ENCODE measurements at places on chromosomes 7 and 10. TPM values are rescaled to one million over a fixed set of nuclear protein-coding genes. Genes with fewer than 3 reads are reported as not detected.
A peak's percentile ranks its signal among the peaks of the same experiment; 100 is the strongest.

The WIPF3 gene
- not detected for total RNA-seq

The SYCE1 gene
- 0.14 TPM for total RNA-seq

The FAM131B gene
- 2.3 TPM for total RNA-seq

The UCMA gene
- total RNA-seq = not detected

The OR9A2 gene
- total RNA-seq = not detected

The ASZ1 gene
- not detected for total RNA-seq

The MGMT gene
- 23.8 TPM for total RNA-seq

The EN2 gene
- not detected for total RNA-seq

The PNPLA8 gene
- 22.1 TPM for total RNA-seq

The SMC3 gene
- total RNA-seq = 92.2 TPM

DNA sequence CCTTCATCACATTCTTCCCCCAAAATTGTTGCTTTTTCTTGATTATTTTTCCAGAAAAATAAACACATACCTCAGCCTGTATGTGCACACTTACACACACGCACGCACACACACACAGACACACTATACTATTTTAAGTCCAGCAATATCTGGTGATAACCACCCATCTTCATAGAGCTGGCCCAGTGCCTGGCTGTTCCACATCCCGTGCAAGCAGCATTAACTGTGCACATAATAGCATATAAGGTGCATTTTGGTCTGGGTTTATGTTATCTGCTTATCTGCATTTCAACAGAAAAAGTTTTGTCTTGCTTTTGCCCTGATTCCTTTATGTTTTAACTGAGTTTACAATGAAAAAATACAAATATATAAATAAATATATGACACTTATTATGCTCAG is 143.1 kb upstream of the KLF6 start:
- no peak overlapping the region for H3K4me3 ChIP-seq
- H3K27me3 ChIP-seq = no peaks in the 10 kb centered on the region
- no peak for DNase-seq
- H3K4me1 ChIP-seq = peaks cover 31% of the 10 kb centered on the region
- H3K27ac ChIP-seq = peak overlapping the region; percentile 60
- no peaks in the 10 kb centered on the region for H3K36me3 ChIP-seq

DNA sequence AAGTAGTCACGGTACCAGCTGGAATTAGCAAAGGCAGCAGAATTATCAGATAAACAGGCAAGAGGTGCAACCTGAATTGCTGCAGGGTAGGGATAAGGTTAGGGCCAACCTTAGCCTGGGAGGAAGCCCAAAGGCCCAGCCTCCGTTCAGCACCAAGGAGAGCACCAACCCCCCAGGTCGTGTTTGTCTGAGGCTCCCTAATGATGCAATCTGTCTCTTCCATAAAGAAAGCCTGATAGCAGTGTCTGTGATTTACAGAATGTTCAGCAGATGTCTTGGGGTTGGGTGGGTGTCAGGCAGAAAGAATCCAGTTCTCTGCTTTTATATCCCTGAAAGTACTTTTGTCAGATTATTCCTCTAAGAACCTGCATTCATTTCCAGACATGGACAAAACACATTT is 328.4 kb upstream of the AOAH start:
- peaks cover 30% of the 10 kb centered on the region for H3K36me3 ChIP-seq
- peaks cover 7% of the 10 kb centered on the region for H3K4me1 ChIP-seq
- no peaks in the 10 kb centered on the region for H3K27me3 ChIP-seq

DNA sequence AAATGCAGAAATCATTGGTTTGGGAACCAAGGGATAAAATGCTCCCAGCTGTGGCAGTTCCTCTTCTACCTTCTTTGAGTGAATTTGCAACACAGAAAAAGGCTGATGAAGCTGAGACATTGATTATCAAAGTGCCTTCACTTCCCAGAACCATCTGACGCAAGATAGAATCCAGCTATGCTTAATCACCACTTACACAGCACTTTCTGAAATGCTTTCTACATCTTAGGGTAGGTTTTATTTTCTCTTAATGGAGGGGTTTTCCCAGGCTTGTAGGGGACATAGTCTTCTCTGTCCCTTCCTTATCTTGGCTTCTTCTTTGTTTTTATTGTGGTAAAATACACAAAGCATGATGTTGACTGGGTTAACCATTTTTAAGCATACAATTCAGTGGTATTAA is 332.6 kb upstream of the ZNF32 start:
- no peak for DNase-seq
- no peak overlapping the region for H3K4me3 ChIP-seq
- no peak overlapping the region for H3K27ac ChIP-seq
- H3K4me1 ChIP-seq = peaks cover 13% of the 10 kb centered on the region
- no peaks in the 10 kb centered on the region for H3K36me3 ChIP-seq

DNA sequence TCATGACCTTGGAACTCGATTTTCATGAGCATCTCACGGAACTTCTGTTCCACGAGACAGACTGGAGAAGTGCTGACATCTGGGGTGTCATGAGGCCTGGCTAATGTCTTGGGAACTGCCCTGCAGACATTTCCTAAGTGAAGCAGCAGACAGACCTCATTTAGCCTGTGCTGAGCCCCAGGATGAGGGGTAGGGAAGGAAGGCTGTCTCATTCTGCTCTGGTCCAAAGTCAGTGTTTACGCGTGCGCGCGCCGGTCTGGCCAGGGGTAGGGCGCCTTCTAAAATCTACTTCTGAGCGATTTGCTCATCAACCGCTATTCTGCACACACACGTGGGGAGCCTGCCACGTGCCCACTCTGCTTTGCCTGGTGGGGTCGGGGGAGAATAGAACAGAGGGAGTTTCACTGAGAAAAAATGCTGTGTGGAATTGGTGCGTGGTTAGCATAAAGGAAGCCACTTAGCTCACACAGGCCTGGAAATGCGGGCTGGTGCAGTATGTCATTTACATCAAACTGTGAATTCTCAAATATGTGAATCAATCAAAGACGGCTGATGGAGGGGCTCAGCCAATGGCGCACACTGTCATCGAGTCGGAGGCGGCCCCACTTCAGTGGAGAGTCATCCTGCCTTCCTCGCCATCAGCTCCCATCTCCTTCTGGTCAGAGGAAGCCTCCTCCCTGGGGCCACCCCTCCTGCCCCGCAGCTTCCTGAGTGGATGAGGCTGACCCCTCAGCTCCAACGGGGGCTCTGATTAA is 335.1 kb downstream of the ADARB2 start:
- no peaks in the 10 kb centered on the region for H3K4me1 ChIP-seq
- no peak overlapping the region for H3K27ac ChIP-seq
- peaks cover 6% of the 10 kb centered on the region for H3K27me3 ChIP-seq
- H3K4me3 ChIP-seq = no peak overlapping the region
- H3K36me3 ChIP-seq = no peaks in the 10 kb centered on the region
- DNase-seq = no peak

DNA sequence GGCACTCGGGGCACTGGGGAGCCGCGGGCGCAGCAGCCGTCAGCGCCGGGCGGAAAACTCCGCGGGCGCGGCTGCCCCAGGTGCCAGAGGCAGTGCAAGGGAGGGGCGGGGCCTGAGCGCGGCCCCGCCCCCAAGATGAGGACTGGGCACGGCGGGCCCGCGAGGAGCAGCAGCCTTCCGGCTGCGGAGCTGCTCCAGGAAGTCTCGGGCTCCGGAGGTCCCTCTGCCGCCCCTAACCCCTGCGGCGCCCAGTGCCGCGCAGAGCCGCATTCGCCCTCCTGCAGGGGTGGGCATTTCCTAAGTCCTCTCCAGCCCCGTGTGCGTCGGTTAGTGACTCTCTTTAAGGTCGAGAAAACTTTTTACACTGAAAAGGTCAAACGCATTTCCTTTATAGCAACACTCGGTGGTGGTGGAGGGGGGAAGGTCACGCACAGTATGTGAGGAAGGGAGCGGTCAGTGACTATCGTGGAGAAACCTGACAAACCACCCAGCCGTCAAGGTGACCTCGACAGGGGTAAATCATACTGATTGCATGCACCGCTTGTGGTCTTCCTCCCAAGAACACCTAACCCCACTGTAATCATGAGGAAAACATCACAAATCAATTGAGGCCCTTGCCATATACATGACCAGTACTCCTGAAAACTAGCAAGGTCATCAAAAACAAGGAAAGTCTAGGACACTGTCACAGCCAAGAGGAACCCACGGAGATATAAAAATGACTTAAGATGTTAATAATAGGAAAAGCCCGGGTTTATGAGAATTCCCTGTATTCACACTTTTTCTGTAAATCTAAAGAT is at the start of gene ANXA11:
Gene ANXA11 (minus strand): TSS at position 61 of the 800 bp plus-strand sequence. CDS start 32,676 bp downstream, outside the sequence.
- DNase-seq = peak; percentile 89
- H3K36me3 ChIP-seq = peaks cover 15% of the 10 kb centered on the region
- H3K27me3 ChIP-seq = no peaks in the 10 kb centered on the region
- H3K4me1 ChIP-seq = peaks cover 42% of the 10 kb centered on the region
- H3K27ac ChIP-seq = peak within 1 kb of the TSS; percentile 91
- peak within 1 kb of the TSS; percentile 91 for H3K4me3 ChIP-seq

GRCh38 chr10:128596906-128597305 is 470.7 kb upstream of the MKI67 start:
- H3K27ac ChIP-seq = no peak overlapping the region
- H3K27me3 ChIP-seq = peaks cover 2% of the 10 kb centered on the region
- no peaks in the 10 kb centered on the region for H3K4me1 ChIP-seq
- DNase-seq = no peak

DNA sequence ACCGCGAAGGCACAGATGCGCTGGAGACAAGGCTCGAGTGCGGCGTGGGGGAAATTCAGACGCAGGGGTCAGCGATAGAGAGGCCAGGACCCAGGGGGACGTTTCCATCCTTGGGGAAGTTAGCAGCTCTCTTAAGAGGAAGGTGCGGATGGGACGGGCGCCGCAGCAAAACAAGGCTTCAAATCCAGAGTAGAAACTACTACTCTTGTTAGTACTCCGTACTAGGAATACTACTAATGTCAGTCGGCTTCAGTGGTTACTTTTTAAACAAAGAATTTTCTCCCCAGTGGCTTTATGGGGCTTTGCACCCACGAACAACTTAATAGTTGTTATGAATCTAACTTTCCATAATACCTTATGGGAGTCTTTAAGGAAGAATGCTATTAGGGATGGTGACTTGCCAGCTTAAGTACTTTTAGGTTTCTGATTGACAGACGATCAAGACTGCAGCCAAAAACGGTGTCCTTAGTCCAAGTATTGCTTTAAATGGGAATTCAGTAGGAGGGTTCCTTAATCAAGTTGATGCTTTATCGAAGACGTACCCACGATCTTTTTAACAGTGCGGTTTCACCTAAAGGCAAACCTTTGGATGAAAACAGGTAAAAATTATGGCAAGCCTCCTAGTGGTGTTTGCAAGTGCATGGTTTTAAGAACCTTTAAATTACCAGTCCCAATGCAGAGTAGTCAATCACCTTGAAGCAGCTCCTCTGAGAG is 812 bp upstream of the IDE start:
- no peaks in the 10 kb centered on the region for H3K36me3 ChIP-seq
- H3K4me3 ChIP-seq = peak overlapping the region; percentile 56
- H3K4me1 ChIP-seq = peaks cover 28% of the 10 kb centered on the region
- H3K27ac ChIP-seq = peak overlapping the region; percentile 85

GRCh38 chr10:70478191-70479164 is at the start of gene PALD1:
PALD1 (plus strand) TSS chr10:70478767; CDS start chr10:70525952, 47,185 bp downstream.
- H3K4me3 ChIP-seq = peak within 1 kb of the TSS; percentile 65
- H3K27ac ChIP-seq = peak within 1 kb of the TSS; percentile 55
- H3K36me3 ChIP-seq = no peaks in the 10 kb centered on the region
- peak; percentile 49 for DNase-seq
- H3K27me3 ChIP-seq = peaks cover 10% of the 10 kb centered on the region

DNA sequence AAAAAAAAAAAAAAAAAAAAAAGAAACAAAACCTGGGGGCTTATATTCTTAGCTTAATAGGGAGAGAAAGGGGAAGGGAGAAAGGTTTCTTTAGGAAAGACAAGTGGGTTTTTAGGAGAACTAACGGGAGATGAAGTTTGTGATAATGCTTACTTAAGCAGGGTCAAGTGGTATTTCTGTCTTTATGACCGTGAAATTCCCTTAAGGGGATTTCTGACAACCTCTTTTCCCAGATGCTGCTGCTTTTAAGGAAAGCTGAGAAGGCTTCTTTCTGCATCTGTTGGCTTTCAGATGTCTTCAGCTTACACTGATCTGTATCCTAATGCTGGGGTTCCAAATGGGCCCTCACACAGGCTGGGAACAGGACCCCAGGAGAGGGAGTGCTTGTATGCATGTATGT is 42.6 kb downstream of the ADAMTS14 start:
- DNase-seq = no peak
- H3K36me3 ChIP-seq = no peaks in the 10 kb centered on the region

GRCh38 chr7:5779141-5779540 is 2.3 kb downstream of the RNF216 start:
- DNase-seq = no peak
- H3K36me3 ChIP-seq = peaks cover 12% of the 10 kb centered on the region
- no peaks in the 10 kb centered on the region for H3K27me3 ChIP-seq

- no peak for DNase-seq
- H3K36me3 ChIP-seq = no peaks in the 10 kb centered on the region
- H3K27ac ChIP-seq = no peak overlapping the region
Measured at GRCh38 chr7:158285383-158285770, 302.2 kb downstream of the PTPRN2 start.

GRCh38 chr10:119608316-119609155 is 11.8 kb upstream of the TIAL1 start:
- DNase-seq = peak; percentile 49
- peaks cover 3% of the 10 kb centered on the region for H3K27me3 ChIP-seq
- H3K4me3 ChIP-seq = no peak overlapping the region
- H3K4me1 ChIP-seq = peaks cover 7% of the 10 kb centered on the region
- H3K27ac ChIP-seq = no peak overlapping the region

GRCh38 chr7:128831994-128832879 is 2.0 kb downstream of the FLNC start:
- no peak for DNase-seq
- H3K4me1 ChIP-seq = peaks cover 11% of the 10 kb centered on the region
- no peaks in the 10 kb centered on the region for H3K36me3 ChIP-seq
- no peak overlapping the region for H3K27ac ChIP-seq

GRCh38 chr7:130488392-130489139 is 3.3 kb upstream of the MEST start:
- no peak for DNase-seq
- H3K27me3 ChIP-seq = peaks cover 60% of the 10 kb centered on the region
- no peaks in the 10 kb centered on the region for H3K36me3 ChIP-seq
- peaks cover 24% of the 10 kb centered on the region for H3K4me1 ChIP-seq
- no peak overlapping the region for H3K27ac ChIP-seq
- H3K4me3 ChIP-seq = no peak overlapping the region

DNA sequence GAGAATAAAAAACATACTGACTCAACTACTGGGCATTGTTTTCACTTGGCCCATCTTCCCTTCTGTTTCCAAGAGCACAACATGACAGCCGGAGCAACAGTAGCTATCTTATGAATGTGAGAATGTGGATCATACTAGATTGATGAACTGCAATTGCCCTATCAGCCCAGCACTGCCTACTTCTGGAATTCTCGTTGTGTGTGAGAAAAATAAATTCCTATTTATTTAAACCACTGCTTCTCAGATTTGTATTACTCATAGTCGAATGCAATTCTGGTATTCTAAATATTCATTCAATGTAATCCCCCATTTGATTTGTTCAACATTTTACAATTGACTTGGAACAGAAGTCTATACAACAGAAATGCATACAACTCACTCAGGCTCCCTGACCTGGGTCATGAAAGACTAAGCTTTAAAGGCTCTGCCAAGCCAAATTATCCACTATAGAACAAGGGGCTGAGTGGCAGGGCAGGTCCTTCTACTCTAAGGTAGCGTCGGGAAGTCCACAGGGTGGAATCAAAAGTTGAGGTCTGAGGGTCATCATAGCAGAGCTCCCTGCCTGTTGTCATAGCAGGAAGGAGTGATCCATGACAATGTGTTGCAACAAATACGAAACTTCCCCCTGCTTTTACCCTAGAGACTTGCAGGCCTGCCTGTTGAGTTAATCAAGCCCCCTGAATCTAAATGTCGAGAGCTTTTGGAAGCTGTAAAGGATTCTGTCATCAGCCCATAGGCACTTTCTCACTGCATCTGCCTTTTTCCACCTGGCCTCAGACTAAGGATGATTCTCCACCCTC is 12.4 kb upstream of the JAZF1 start:
- no peaks in the 10 kb centered on the region for H3K36me3 ChIP-seq
- DNase-seq = no peak
- H3K27me3 ChIP-seq = peaks cover 29% of the 10 kb centered on the region

Data from activated CD4-positive, alpha-beta memory T cell treated with anti-CD3 and anti-CD28 coated beads for 36 hours (primary cell).